ENCODE measurements at places on chromosomes 16 and 17.

- DNase-seq = no peak
Measured at GRCh38 chr16:23055481-23055880, 93.8 kb downstream of the USP31 start.

DNA sequence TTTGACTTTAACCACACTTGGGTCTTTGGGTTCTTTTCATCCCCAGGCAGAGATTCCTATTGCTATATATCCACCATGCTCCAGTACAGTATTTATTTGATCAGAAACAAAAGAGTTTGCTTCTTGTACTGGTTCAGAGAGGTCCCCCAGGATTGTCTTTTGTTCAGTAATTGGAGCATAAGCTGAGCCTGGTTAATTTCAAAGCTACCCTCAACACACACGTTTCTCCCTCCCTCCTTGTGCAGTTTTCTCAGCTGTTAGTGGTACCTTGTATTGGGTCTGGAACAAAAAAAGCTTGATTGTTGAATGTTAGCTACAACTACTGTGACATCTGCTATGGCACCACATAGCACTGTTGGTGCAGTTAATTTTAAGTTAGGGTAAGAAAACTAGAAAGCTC is 50.0 kb downstream of the NUP93 start:
- DNase-seq = no peak

DNA sequence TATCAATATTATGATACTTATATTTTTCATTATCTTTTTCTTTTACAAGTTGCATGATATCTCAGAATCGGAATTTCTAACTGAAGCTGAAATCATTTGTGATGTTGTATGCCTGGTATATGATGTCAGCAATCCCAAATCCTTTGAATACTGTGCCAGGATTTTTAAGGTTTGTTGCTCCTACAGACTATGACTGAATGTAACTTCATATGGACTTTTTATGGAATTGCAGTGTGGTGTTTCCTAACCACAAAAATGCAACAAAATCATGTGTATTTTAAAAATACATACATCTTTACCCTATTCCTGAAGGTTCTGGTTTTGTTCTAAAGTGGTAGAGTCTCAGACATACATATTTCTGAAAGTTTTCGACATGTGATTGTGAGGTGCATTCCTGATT is 58.8 kb upstream of the RHBDL3 start:
- no peak for DNase-seq

DNA sequence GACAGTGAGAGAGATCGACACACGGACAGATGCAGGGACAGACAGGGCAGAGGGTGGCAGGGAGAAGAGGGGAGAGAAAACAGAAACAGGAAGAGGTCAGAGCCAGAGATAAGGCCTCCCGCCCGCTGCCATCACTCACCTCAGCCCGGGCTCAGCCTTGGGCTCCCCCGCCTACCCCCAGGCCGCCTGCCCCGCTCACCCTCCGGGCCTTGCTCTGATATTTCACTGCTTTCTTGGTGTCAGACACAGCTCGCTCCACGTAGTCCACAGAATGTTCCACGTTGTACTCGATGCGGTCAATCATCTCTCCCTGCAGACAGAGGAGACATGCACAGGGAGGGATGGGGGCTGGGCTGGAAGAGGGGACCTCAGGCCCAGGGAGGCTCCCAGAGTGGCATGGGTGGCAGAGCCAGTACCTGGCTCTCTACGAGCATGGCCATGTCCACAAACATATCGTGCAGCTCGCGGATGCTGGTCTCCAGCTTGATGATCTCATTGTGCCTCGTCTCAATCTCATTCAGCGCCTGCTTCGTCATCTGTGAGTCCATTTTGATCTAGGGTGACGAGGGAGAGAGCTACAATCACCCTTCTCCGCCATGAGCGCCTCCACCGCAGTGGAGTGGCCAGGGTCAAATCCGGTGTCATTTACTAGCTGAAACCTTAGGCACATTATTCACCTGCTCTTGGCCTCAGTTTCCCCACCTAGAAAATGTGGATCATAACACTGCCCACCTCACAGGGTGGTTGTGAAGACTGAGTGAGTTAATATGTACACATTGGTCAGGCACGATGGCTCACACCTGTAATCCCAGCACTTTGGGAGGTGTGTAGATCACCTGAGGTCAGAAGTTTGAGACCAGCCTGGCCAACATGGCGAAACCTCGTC is 8.2 kb downstream of the HSD3B7 start:
- DNase-seq = no peak

DNA sequence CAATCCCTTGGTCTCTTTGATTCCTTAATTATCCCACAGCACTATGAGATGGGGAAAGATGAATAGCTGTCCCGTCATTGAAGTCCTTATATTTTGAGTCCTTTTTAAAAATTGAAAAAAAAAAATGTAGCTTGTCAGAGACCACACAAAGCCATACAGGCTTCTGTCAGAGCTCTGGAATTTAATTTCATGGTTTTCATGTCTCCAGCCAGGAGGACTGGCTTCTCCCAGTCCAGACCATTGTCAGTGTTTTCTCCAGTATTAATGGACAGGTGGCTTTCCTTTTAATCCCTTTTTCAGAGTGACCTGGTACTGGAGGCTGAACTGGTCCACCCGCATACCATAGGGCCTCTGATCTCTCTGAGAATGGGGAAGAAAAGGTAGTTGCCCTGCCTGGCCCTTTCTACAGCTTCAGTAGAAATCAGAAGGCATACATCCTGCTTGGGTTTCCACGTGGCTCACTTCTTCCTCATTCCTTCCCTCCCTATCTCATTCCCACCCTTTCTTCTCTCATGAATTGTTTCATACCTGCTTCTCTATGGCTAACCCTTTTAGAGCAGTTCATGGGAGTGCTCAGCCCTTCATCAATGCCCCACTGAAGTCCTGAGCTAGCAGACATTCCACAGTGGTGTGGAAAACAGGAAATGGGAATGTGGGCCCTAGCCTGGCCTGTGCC is 29.1 kb downstream of the TRIM16 start:
- DNase-seq = no peak

GRCh38 chr16:54503011-54503855 is 216.6 kb upstream of the IRX3 start:
- no peak for DNase-seq

GRCh38 chr17:27535178-27535928 is 79.1 kb downstream of the KSR1 start:
- DNase-seq = no peak

DNA sequence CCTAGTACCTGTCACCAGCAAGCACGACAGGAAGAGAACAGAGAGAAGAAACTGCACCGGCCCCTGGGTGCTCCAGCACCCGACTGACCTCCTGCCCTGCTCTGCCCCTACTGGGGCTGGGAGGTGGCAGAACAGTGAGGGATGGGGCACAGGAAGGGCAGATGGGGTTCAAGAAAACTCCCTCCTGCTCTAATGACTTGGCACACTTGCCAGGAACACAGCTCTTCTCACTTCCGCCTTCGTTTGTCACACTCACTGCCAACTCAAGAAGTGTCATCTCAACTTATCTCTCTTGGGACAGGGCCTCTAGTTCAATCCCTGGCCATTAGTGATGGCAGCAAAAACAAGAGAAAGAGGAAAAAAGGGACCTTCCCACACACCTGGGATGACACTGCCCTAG is 42.7 kb upstream of the ICAM2 start:
- DNase-seq = no peak

DNA sequence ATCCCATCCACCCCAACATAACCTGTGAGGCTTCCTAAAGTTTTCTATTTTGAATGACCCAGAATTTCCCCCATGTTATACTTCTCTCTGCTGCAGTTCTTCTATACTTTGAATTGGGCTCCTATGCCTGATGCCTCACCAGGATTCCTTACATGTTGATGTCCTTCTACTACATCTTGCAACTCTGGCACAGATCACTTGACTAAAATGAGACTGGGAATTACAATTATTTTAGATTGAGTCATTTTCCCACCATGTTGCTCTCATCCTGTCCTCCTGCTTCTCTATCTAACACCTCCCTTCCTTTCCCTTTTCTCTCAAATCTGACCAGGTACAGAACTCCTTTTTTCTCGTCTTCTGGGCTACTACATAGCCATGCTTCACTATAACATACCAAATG is 314.0 kb upstream of the KCNJ16 start:
- no peak for DNase-seq

DNA sequence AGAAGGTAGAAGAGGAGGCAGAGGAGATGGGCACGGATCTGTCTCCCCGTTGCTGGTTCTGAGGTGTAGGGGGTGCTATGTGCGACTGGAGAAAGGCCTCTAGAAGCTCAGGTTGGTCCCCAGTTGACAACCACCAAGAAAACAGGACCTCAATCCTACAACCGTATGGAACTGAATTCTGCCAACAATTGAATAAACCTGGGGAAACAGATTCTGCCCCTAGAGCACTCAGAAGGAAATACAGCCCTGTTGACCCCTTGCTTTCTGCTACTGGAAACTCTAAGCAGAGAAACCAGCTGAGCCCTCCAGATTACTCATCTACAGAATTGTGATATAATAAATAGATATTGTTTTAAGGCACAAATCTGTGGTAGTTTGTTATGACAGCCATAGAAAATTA is 313.0 kb upstream of the GOT2 start:
- no peak for DNase-seq

- peak; percentile 4 for DNase-seq
Measured at GRCh38 chr17:14323522-14323981, 22.7 kb downstream of the HS3ST3B1 start.

DNA sequence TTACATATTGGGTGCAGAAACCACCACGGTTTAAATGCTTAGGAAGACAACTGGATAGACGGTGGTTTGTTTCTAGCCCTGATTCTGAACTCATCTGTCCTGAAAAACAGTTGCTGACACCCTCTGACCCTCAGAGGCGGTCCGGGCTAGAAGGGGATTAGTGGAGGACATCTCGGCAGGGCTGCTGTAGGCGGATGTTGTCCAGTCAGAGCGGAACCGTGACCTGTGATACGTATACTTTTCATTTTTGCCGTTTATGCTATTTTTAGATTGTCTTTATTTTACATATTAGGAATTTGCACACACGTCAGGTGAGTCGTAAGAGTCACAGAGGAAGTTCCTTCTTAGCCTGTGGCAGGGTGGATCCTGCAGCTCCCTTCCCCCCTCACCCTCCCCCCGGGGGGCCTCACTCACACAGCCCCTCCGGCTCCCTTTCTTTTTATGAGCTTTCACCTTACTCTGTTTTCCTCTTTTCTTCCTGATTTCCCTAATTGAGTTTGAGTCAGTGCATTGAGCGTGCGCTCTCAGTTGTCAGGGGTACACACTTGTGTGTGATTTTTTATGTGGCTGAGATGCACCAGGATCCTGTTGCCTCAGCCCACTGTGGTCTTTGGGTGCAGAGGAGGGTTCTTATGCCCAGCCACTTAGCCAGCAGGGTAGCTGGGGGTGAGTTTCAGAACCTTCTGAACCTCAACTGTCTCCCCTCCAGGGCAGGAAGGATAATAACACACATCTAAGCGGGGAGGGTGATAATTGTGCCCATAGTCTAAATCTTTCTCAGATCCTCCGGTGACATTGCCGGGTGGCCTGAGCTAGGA is 211.1 kb upstream of the CHMP6 start:
- DNase-seq = peak; percentile 67

DNA sequence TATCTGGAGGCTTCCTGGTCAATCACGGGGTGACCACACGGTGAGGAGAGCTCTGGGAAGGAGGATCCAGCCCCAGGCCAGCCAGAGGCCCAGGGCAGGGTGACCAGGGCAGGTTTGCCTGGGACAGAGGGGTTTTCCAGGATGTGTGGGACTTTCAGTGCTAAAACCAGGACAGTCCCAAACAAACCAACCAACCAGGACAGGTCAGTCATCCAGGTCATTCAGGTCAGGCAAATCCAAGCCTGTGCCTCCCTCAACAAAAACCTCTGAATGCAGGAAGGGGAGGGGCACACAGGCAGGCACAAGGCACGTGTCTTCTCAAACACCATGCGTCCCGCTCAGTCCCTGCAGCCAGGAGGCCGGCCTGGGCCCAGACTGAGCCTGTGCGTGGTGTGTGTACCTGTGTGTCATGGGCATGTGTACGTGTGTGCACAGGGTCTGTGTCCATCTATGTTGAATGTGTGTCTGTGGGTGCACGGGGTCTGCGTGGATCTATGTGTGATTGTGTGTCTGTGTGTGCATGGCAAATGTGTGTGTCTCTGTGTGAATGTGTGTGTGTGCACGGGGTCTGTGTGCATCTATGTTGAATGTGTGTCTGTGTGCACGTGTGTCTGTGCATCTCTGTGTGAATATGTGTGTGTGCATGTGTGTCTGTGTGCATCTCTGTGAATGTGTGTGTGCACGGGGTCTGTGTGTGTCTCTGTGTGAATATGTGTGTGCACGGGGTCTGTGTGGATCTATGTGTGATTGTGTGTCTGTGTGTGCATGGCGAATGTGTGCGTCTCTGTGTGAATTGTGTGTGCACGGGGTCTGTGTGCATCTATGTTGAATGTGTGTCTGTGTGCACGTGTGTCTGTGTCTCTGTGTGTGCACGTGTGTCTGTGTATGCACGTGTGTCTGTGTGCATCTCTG is 78.9 kb downstream of the RTN4RL1 start:
- DNase-seq = no peak

DNA sequence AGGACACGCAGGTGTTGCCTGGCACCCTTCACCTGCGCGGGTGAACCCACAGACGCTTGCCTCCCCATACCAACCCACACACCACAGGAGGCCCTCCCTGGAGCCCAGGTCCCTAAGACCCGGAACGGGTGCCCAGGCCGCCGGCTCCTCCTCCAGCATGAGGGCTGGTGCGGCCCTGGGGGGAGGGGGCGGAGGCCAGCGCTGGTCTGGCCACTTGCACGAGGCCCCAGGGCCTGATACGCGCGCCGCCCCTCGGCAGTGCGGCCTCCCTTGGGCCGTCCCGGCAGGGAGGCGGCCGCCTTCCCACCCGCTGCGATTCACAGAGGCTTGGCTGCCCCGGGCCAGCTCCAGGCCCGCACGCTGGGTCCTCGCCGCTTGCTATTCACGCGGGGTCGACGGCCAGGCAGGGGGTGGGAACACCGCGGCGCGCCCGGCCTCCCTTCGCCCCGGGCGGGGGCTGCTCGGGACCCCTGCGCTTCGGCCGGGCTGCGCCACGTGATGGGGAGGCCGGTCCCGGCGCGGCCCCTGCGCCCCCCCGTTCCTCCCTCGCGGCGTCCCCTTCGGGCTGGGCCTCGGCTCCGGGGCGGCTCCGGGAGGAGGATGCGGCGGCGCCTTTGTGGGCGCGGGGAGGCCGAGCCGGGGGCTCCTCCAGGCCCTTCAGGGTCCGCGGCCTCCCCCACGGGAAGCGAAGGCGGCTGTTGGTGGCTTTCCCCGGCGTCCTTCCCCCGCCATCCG is 685 bp downstream of the FASN start:
- no peak for DNase-seq

GRCh38 chr17:16909472-16910246 is 62.3 kb downstream of the TNFRSF13B start:
- peak; percentile 9 for DNase-seq

GRCh38 chr17:29039764-29040598 is 3.0 kb upstream of the PIPOX start:
- no peak for DNase-seq

- DNase-seq = no peak
Measured at GRCh38 chr16:64711026-64711425, 410.8 kb downstream of the CDH11 start.

Measured in activated T-cell treated with anti-CD3 and anti-CD28 coated beads, Interleukin-2, amount 50 U/mL, for 48 hours (primary cell).